Skeletal muscle cell (primary cell): ENCODE measurements at places on chromosomes 13 and 19.
A peak's percentile ranks its signal among the peaks of the same experiment; 100 is the strongest.

DNA sequence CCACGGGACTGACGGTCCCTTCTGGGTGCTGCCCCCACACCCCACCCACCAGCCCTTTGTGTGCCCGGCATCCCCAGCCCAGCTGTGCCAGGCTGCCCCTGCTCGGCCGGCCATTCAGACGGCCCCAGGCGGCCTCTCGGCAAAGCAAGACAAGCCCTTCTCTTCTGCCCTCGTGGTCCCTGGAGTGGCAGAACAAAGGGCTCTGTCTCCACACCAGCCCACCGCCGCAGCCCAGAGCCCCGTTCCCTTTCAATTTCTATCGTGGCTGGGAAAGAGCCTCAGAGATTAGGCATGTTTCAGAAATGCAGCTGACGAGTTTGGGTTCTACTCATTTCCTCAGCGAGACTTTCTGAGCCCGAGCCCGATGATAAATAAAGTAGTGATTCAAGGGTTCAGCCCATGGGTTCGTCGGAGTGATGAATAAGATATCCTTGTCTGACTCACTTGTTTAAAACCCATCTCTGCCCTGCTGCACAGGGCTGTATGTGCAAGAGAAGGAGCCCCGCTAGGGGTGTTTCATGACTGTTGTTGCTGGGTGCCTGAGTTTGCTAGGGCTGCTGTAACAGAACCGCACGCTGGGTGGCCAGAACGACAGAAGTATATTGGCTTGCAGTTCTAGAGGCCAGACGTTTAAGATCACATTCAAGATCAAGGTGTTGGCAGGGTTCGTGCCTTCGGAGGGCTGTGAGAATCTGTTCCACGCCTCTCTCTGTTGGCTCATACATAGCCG lies 4.3 kb downstream of the MYO9B start:
- DNase-seq = peak; percentile 94

DNA sequence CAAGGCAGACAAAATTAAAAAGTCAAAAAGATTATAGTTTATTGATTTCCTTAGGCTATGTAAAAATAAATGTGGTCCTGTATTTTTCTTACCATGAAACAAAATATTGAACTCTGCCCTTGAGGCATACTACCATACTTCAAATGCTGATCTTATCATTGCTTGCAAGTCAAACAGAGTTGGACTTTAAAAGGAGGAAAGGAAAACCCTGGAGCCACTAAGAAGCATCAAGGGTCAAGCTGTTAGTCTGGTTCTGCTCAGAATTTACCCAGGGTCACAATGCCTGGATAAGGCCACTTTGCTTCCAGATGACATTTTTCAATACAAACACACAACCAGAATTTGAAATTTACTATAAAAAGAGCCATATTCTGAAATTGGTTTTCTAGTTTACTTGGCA lies 2.2 kb upstream of the FREM2 start:
- DNase-seq = no peak

GRCh38 chr13:27971236-27971645 lies 2.1 kb upstream of the CDX2 start:
- DNase-seq = no peak

DNA sequence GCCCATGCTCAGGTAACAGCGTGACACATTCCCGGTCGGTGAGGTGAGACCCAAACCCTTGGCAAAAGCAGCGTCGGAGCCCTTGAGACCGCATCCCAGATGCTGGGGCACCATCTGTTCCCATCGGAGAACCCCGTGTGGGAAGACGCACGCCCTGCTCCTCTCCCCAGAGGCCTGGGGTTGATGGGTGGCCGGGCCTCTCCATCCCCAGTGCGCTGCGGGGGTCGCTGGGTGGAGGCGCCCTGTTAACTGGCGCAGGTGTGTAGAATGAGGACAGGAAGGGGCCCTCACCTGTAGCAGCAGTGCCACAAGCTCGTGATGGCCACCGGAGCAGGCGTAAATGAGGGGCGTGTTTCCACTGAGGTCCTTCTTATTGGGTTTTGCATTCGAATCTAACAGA lies 24.6 kb downstream of the PDCD5 start:
- DNase-seq = no peak

GRCh38 chr19:10086591-10087192 lies 575 bp downstream of the SHFL start:
- no peak for DNase-seq

DNA sequence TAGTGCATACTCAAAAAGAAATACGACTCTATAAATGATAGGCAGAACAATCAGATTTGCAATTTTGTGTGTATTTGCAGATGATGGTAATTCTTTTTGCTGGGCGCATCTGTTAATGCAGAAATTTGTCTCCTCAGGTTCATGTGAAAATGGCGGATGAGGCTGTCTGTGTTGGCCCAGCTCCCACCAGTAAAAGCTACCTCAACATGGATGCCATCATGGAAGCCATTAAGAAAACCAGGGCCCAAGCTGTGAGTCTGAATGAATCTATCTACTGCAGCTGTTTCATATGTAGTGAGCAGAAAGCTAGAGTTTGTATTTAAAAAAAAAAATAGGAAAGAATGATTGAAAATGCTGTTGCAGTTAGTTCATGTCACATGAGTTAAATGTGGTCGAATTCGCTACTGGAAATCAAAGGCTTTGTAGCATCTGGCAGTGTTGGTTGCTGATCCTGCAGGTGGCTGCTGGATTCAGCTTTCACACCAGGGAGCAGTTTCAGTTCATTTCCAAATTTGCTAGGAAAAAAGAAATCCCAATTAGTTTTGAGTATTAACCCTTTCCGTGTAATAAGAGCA lies 66.0 kb downstream of the PCCA start:
- no peak for DNase-seq

DNA sequence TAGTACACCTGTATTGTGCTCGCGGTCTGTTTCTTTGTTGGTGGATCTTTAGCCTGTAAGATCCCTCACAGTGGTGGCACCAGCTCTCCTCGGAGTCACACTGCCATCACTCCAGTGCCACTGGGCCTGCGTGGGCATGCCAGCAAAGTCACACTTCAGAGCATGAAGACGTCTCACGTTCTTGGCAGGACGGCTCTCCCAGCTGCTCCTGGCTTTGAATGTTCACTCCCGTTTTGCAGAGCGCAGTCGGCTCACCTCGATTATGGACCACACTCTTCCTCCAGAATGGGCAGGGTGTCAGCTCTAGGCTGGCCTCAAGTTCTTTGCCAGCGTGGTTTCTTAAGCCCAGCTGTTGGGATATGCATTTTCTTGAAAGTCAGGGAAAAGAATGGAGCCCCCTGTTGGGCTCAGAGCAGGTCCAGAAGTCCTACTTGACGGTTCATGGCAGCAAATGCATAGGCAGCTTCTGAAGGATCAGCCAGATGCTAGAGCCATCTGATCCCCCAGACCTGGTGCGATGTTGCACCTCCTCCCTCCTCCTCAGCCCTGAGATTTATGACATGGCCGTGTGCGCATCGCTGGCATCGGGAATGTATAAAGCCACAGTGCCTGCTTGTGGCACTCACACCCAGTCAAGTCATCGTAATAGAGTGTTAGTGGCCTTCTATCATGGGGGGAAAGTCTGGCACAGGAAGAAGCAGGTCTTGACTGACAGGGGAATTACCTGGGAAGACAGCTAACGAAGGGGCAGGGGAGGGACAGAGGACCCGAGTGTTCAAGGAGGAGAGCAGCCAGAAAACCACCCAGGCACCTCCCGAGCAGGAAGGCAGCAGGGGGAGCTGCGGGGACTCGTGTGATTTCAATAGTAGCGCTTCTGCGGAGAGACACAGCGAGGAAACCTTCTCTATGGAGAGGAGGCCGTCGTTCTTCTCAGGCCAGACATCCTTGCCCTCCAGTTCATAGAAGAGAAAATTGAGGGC lies 40.2 kb upstream of the NPAS1 start:
- DNase-seq = no peak

- DNase-seq = no peak
These were observed 55.1 kb downstream of the RASA3 start for GRCh38 chr13:114077099-114077932.

DNA sequence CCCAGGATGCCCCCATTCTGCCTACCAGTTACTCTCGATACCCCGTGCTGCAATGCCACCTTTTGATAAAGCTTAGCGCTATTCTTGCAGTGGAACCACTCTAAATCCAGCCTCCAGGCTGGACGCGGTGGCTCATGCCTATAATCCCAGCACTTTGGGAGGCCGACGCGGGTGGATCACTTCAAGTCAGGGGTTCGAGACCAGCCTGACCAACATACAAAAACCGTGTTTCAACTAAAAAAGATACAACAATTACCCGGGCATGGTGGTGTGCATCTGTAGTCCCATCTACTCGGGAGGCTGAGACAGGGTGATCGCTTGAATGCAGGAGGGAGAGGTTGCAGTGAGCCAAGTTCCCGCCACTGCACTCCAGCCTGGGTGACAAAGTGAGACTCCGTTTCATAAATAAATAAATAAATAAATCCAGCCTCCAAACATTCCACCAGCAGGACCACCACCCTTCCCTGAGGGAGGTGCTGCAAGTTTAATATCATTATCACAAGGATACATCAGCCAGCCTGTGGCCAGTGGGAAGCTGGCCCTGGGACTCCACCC lies 27.7 kb downstream of the CYP2B6 start:
- DNase-seq = no peak

DNA sequence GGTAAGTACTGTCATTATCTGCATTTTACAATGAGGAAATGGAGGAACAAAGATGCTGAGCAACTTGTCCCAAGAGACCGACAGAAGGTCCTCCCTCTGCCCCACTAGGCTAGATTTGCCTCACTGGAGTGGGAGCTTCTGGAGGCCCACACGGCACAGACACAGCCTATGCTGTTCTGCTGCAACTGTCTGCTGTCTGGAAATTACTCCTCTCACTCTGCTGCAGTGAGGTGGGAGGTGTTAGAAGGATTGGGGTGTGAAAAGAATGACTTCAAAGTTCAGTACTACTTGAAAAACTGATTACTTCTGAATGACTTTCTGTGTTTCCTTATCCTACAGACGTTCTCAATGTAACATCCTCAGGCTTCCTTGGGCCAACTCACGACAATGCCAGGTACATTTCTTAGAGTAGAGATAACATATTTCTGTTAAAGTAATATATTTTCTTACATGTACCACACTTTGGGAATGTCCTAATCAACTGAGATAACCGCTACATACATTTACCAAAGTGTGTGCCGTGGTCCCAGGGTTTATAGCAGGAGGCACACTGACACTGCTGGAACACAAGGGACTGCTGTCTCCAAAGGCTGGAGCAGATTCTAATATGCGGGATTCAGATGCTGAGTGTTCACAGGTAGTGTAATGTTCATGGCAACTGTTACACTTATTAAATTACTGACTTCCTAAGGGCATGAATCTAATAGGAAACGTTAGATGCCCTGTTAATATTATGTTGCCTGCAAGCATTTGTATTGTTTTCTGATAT lies 53.5 kb upstream of the WASF3 start:
- no peak for DNase-seq

- DNase-seq = no peak
These were observed 12.7 kb upstream of the ZNF724 start for GRCh38 chr19:23262920-23263319.

GRCh38 chr13:96785986-96786385 lies 208.3 kb downstream of the OXGR1 start:
- no peak for DNase-seq

DNA sequence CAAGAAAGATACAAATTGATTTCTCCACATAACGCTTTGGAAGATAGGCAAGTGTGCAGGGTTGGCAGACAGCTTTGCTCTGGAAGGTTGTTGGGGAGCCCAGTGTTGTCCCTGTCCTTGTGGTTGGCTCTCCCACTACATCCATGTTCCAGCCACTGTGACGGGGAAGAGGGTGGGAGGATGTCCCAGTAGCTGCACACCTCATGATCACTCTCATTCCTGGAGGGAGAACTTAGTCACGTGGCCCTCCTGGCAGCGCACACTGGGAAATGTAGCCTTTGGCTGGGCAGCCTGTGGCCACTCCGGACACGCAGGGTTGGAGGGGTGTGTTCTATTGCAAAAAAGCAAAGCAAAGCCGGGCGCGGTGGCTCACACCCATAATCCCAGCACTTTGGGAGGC lies 9.9 kb downstream of the POLD1 start:
- DNase-seq = no peak

DNA sequence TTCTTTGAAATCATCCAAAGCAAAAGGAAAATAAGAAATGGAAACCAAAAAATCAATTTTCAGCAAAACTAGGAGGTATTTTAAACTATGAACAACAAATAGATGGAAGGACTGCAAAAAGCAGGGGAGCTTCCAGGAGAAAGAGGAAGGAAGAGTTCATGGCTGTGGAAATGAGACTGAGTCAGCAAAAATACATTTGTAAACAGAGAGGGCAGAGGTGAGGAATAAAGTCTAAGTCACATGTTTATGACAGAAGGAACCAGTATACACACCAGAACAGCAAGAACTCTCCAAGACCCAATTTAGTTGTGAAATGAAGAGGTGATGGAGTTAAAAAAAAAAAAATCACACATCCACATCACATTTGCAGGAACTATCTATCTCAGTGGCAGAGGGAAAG lies 69.6 kb downstream of the RNASEH2B start:
- no peak for DNase-seq

DNA sequence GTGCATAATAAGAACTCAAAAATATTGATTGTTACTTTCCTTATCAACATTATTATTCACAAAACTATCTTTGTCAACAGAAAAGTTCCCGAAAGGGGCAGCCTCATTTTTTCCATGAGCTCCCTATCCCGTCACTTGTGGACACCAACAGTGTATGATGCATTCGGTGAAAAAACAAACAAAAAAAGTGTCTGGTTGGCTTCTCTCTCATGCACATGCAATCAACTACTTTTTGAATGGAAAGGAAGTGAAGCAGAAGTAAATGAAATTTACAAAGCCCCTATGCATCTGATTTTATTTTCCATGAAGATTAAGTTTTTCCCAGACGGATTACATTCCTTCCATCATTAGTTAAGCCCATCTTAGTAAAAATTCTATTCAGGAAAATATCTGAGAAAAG lies 526.9 kb downstream of the RFC3 start:
- no peak for DNase-seq

GRCh38 chr13:66644855-66645460 lies 585.2 kb downstream of the PCDH9 start:
- DNase-seq = no peak

GRCh38 chr13:28548872-28549271 lies 53.9 kb upstream of the FLT1 start:
- no peak for DNase-seq

- no peak for DNase-seq
These were observed 183.4 kb downstream of the PTPRS start for GRCh38 chr19:5157186-5157585.

DNA sequence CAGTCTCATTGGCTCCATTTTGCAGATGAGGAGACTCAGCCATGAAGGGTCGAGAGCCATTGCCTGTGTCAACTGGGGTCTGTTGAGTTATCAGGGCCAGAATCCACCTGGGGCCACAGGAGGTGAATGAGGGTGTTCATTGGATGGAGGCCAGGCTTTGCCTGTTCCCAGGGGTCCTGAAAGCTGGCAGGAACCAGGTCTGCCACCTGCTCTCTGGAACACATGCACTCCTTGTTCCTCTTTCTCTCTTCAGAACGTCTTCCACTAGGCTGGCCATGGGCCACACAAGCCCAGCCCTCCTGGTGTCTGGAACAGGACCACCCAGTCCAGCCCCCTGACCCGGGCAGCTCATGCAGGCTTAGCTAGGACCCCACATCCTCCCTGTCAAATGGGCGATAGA lies 21.1 kb downstream of the PPP1R37 start:
- no peak for DNase-seq

GRCh38 chr13:46595136-46595884 lies 42.3 kb downstream of the LRCH1 start:
- no peak for DNase-seq

GRCh38 chr13:81012031-81012430 lies 671.1 kb upstream of the SPRY2 start:
- DNase-seq = no peak

GRCh38 chr13:97627566-97627965 lies 193.6 kb downstream of the RAP2A start:
- DNase-seq = peak; percentile 81

- no peak for DNase-seq
These were observed 19.6 kb downstream of the AP2A1 start for GRCh38 chr19:49786376-49786820.

- peak; percentile 47 for DNase-seq
These were observed 6.0 kb downstream of the SYCE2 start for GRCh38 chr19:12913011-12913561.
